ENCODE measurements at places on chromosomes 6 and 20.

DNA sequence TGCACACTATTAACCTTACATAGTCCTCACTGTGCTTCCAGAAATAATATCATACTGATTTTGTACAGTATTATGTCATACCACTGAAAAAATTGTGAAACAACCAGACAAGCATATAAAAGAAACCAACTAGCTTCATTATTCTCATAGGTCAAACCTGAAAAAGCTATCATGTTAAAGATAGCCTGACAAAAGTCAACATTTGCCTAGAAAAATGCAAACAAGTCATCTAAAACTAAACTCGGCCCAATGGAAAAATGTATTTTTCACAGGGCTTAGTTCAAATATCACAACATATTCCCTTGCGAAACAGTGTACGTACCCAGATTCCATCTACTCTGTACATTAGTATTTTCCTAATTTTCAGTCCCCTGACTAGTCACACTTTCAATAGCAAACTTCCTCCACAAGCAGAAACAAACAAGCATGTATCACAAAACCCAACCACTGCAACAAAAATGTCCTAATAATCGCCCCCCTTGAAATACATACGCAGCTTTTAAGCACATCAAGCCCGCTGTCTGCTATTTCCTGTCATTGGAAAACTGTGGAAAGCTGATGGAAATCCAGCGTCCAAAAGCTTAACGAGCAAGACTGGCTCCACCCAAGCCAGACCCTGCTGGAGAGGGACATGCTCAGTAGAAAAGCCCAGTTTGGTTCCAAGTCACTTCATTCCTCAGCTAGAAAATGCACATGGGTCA, 93.1 kb downstream of the EPB41L2 start:
- no peak for DNase-seq

- DNase-seq, result no peak
These were observed 340.5 kb upstream of the SYNCRIP start for GRCh38 chr6:85983032-85983659.

- no peak for DNase-seq
These were observed 112.9 kb upstream of the DTNBP1 start for GRCh38 chr6:15775741-15776140.

GRCh38 chr6:170505306-170505705, 47.8 kb downstream of the PSMB1 start:
- no peak for DNase-seq

DNA sequence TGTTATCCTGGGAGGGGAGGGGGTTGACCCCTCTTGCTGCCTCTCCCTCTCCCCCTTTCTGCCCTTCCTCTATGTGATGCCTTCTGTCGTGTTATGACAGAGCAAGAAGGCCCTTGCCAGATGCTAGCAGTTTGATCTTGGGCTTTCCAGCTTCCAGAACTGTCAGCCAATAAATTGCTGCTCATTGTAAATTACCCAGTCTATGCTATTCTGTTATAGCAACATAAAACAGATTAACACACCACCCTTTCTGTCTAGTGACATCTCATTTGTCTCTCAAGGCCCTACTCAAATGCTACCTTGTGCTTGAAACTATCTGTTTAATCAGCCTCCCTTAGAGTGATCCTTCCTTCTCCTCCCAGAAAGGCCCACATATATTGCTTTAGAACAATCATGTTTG, 16.4 kb upstream of the MAP3K4 start:
- no peak for DNase-seq

GRCh38 chr6:125733516-125734300, 15.7 kb upstream of the HEY2 start:
- DNase-seq, result no peak

DNA sequence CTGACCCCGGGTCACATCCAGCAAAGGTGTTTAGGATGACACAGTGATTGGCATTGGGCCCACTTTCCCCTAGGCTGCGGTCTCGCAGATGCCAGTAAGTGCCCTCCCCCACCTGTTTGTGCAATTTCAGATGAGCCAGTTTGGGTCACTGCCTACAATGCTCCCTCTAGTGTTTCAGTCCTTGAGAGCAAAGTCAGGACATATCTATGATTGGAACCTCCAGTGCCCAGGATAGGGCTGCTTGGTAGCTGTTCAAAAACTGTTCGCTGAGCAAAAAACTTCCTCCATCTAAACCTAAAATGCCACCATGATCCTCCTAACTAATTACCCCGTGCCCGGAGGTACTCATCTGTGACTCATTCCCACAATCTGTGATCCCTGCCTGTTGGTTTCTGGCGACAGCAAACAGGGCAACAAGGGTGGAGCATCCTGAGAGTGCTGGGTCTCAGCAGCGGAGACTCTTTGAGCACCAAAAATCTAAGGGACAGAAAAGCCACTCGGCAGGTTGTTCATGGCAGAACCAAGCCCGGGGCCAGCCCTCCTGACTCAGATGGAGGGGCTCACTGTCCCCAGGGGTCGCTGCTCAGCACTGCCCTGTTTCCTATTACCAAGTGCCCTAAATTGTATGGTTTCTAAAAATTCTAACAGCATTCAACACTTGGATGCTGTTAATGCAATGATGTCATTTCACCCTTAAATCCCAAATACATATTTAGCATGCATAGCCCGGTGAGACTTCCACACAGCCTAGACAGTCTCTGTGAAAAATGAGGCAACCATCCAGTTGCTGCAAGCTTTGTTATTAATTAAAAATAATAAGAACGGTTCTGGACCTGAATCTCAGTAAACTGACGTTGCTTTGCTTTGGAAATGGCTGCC, 5.0 kb downstream of the VSX1 start:
- DNase-seq, result no peak

- no peak for DNase-seq
These were observed 42.4 kb upstream of the GCLC start for GRCh38 chr6:53587291-53587690.

DNA sequence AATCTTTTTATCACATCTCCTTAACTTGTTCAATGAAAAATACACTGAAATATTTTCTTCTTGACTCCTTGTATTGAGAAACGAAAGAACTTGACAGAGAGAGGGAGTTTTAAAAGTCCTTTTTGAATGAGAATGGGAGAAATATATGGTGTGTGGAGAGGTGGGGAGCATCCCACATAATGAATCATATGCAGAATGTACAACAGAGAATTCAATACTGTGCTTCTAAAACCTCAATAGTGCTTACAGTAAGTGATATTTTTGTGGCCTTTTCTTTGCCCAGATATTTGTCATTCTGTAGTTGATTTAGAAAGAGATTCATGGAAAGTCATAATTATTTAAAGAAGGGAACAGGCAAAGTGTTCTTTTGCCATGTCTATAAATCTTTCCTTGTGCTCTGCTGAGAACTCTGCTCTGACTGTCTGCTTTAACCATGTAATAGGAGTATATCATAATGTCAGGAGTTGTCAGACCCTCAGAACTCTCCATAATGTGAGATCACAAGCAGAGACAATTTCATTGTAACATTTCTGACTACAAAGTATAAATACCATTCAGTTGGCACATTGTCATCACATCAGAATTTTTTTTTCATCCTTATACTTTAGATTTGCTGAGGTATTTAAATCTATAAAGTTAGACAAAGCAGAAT, 32.8 kb upstream of the HS3ST5 start:
- no peak for DNase-seq

GRCh38 chr6:90538278-90539046, 48.4 kb downstream of the MAP3K7 start:
- no peak for DNase-seq

DNA sequence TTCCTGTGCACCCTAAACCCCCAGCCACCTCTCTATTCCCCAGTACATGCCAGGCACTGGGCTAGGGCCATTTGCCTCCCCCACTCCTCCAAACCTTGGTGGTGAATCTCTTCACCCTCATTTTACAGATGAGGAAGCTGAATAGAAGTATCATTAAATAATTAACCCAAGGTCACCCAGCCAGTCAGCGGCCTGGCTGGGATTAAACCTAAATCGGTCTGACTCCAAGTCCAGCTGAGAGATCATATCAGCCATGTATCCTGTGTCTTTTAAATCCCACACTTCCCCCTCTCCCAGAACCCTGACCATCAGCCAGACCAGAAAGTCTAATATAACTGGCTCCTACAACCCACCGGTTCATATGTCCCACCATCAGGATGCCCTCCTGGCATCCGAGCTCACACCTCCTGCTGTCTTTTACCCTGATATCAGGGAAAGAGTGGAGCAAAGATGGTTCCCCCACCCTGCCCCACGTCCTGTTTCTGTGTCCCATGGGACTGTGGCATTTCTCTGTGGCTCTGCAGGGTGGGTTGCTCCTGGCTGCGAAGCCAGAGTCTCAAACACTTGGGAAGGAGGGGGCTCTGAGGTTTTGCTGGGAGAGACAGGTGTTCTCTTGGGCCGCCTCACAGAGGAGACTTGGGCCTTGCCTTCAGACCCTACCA, 145.3 kb downstream of the VEGFA start:
- DNase-seq, result no peak

GRCh38 chr6:137641474-137642077, 147.4 kb upstream of the OLIG3 start:
- peak; percentile 26 for DNase-seq

GRCh38 chr6:41591859-41592502, 45.8 kb downstream of the FOXP4 start:
- DNase-seq, result peak; percentile 74

- no peak for DNase-seq
These were observed 3.2 kb upstream of the RBM38 start for GRCh38 chr20:57387945-57388371.
